ENCODE measurements at places on chromosomes 16 and 17. TPM values are rescaled to one million over a fixed set of nuclear protein-coding genes. Genes with fewer than 3 reads are reported as not detected.

Gene KRTAP1-1
- polyA plus RNA-seq: not detected

Gene CES3
- polyA plus RNA-seq: 0.08 TPM

Gene EVPLL
- not detected for polyA plus RNA-seq

Gene C16orf74
- polyA plus RNA-seq: 0.53 TPM

Gene NAGS
- polyA plus RNA-seq: 1.2 TPM

Gene ZNF263
- polyA plus RNA-seq: 16.6 TPM

Gene TBC1D3I
- not detected for polyA plus RNA-seq

Gene SEZ6L2
- polyA plus RNA-seq: 0.51 TPM

Gene FKBP10
- 11.4 TPM for polyA plus RNA-seq

Gene HP
- polyA plus RNA-seq: 2.7 TPM

Gene PRSS27
- polyA plus RNA-seq: 0.25 TPM

Gene IGSF6
- polyA plus RNA-seq: 0.71 TPM
